ENCODE measurements at places on chromosomes 11 and 22. TPM values are rescaled to one million over a fixed set of nuclear protein-coding genes. Genes with fewer than 3 reads are reported as not detected.

DNA sequence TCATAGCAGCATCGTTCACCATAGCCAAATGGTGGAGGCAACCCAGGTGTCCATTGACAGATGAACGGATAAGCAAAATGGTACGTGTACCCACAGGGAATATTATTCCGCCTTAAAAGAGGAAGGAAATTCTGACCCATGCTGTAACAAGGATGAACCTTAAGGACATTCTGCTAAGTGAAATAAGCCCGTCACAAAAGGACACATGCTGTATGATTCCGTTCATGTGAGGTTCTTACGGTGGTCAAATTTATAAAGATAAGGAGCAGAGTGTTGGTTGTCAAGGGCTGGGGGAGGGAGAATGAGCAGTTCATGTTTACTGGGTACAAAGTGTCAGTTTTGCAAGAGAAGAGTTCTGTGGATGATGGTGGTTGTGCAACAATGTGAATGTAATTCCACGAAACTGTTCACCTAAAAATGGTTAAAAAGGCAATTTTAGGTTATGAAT is 26.3 kb downstream of the APOL1 start:
- DNase-seq, result no peak

Gene SCGB1A1
- total RNA-seq, result not detected

DNA sequence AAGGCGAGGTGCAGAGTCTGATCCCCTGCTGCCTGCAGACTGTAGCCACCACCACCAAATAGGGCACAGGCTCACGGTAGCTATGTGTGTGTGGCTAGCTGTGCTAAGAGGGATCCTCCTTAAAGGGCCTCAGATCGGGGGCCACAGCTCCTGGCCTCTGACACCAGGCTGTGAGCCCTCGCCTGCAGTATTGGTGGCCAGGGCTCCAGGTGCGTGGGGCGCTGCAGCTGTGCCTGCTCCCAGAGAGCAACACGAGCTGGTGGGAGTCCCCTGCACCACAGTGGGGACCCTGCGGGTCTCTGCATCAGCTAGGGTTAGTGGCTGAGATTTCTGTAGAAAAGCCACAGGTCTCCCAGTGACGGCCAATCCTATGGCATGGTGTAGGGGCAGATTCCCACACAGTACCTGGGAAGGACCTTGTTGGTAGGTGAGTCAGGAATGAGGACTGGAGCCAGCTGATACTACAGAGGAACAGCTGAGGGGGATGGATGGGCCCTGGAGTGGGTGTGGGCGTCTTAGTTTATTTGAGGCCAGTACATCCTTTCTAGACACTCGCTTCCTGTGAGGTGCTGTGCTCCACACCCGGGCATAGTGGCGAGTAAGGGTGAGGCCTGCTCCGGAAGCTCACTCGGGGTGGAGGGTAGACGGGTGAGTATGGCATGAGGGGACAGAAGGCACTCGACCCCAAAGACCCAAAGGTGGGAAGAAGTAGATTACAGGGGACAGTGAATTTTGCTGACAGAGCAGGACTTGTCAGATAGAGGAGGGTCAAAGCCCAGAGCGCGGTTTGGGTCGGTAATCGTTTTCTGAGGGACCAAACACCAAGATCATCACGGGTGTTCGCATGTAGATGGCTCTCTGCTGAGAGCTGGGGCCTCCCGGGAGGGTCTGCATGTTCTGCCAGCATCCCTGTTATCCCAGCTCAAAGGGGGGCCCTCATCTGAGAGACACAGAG is 212.5 kb downstream of the TBC1D22A start:
- no peak for DNase-seq

Gene FAM180B
- 0.36 TPM for total RNA-seq

- DNase-seq, result no peak
Measured at GRCh38 chr11:58621586-58622262, 741 bp upstream of the CNTF start.

Gene RGL4
- total RNA-seq, result not detected

DNA sequence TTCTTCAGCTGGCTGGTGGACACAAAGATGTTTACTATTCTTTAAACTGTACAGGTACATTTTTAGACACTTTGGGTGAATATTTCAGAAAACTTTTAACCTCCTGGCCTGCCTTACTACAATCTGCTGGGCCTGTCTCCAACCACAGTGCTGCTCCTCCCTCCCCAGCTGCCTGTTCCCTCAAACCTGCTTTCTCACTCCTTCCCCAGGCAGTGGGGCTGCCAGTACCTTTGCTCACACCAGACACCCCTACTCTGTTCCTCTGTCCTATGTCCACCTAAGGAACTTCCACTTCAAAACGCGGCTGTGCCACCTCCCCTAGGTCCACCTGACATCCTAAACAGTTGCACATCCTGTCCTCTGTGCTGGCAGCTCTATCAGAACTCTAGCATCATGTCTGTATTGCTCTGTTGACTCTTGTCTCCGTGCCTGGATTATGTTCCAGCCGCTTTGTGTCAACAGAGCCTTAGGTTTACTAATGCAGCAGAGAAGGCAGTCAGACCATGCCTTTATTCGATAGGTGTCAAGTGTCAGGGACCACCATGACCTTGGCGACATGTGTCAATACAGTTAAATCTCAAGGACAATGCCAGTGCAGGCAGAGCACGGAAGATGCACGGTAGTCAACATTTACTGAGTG is 13.4 kb downstream of the ZP1 start:
- no peak for DNase-seq

Gene CRYBA4
- total RNA-seq, result not detected

Gene POTEH
- not detected for total RNA-seq

GRCh38 chr11:68159665-68160064 is 38.5 kb upstream of the CHKA start:
- DNase-seq, result no peak

Gene WT1
- 131 TPM for total RNA-seq

Gene RBMXL2
- 0.16 TPM for total RNA-seq

Gene ROM1
- total RNA-seq, result 1.8 TPM

Gene ANO5
- total RNA-seq, result 3.9 TPM

DNA sequence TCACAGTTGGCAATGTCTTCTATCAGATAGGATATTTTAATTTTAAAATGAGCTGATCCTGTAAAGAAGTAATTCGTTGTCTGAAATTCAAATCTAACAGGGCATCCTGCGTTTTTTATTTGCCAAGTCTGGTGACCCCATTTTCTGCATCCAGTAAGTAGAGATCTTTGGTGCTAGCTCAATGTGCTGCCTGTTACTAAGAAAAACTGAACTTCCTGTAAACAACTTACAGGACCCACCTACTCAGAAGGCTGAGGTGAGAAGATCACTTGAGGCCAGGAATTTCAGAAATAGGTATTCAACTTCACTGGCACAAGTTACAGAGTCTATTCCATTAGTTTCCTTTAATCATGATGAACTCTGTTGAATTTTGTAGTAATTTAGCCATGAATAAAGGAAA is 4.0 kb downstream of the ARL14EP start:
- DNase-seq, result no peak

GRCh38 chr11:32594272-32594671 is 10.6 kb downstream of the EIF3M start:
- no peak for DNase-seq

- DNase-seq, result peak; percentile 88
Measured at GRCh38 chr11:66371627-66372415, at the start of gene SLC29A2. TSS of gene SLC29A2 (minus strand) at chr11:66371760. CDS start at chr11:66371591, 169 bp downstream.

DNA sequence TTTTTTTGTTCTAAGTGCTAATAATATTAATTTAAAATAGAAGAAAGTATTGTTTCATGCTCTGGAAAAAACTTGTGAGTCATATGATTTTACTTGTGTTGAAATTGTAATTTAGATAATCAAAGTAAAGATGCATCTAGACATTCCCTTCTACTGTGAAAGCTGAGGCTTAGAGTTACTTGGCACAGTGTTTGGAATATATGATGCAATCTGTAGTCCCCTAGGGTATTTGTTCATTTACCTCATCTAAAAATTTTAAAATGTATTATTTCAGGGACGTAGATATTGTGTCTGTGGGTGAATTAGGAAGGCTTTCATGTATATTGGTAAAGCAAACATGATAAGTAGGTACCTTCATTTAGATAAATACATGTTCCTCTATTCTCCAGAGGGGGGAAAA is 793.5 kb upstream of the CNTN5 start:
- no peak for DNase-seq

GRCh38 chr11:9069256-9069655 is 22.1 kb downstream of the SCUBE2 start:
- no peak for DNase-seq

Gene OLFML1
- total RNA-seq, result 45.3 TPM

Gene ZP1
- total RNA-seq, result 0.31 TPM

DNA sequence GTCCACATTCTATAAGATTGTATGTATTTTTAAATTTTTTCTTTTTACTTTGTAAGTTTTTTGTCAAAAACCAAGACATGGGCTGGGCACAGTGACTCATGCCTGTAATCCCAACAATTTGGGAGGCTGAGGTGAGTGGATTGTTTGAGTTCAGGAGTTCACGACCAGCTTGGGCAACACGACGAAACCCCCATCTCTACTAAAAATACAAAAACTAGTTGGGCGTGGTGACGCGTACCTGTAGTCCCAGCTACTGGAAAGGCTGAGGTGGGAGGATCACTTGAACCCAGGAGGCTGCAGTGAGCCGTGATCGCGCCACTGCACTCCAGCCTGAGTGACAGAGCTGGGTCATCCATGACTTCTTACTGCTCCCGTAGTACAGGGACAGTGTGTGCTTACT is 84.8 kb upstream of the PRDM11 start:
- DNase-seq, result no peak

Gene LIMK2
- 117 TPM for total RNA-seq

- no peak for DNase-seq
Measured at GRCh38 chr11:19838994-19839768, 126.5 kb downstream of the NAV2 start.

Gene OSBPL5
- total RNA-seq, result 37.1 TPM

DNA sequence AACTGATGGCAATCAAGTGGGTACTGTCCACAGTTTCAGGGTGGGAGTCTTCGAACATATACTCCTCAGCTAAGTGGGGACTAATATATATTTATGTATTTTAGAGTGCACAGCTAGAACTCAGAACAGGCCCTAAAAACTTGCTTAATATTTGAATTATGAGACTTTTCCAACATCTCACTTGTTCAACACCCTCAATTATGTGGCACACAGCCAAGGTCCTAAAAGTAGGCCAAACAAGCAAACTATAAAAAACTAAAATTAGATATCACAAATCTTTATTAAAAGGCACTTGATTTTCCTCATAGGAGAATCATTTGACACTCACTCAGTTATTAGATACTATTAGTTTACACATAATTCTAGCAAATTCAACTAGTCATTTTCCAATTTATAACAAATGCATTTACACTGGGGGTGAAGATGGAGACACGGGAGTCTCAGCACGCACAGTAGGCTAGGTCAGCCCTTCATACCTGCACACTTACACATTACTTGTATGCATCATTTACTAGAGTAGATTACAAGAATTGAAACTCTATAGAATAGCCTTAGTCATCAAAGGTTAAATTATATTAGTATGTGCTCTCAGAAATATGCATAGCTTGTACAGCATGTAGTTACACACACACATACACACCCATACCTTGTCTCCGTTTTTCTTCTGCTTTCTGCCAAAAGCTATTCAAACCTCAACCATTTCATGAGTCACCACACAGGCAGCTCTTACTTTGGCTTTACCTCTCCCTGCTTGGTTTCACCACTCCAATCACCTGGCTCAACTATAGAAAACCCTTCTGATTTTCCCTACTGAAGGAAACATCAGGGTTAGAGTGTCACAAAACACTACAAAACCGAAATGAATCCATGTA is 171.5 kb downstream of the SBF2 start:
- DNase-seq, result no peak

DNA sequence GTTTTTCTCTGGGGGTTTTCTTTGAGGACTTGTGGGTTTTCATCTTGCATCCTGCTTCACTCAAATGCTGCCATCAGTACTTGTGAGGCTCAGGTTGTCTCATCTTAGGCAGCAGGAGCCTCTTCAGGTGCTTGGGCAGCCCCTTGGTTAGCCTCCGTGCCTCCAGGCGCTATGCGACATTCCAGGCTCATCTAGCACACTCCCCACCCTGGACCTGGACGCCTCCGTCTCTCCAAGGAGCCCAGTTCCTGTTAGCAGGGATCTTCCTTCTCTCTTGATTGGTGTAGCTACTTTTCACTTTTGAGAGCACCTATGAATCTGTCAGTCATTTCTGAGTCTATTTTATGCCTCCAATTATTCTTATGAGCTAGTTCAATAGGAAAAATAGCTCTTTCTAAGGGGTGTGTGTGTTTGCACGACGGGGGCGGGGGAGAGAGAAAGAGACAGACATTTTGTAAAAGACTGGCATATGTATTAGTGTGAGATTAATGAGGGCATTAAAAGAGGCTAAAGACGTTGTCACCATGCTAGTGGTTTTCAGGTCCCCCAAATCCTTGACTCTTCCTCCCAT is 7.8 kb downstream of the TUBA8 start:
- no peak for DNase-seq

DNA sequence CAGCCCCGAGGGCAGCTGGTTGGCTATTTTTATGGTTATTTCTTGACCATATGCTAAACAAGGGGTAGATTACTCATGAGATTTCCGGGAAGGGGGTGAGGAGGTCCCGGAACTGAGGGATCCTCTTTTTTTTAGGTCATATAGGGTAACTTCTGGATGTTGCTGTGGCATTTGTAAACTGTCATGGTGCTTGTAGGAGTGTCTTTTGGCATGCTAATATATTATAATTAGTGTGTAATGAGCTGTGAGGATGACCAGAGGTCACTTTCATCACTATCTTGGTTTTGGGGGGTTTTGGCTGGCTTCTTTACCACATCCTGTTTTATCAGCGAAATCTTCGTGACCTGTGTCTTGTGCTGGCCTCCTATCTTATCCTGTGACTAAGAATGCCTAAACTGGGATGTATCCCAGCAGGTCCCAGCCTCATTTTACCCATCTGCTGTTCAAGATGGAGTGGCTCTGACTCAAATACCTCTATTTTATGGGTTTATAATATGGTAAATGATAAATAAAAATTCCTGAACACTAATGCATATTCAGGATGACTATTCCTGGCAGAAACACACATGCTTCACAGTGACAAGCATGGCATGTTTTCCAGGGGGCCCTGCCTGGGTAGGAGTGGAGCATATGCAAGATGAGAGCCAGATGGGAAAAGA is 11.2 kb downstream of the KREMEN1 start:
- no peak for DNase-seq

Gene TRIM51
- not detected for total RNA-seq

Gene STX3
- total RNA-seq, result 19.0 TPM

DNA sequence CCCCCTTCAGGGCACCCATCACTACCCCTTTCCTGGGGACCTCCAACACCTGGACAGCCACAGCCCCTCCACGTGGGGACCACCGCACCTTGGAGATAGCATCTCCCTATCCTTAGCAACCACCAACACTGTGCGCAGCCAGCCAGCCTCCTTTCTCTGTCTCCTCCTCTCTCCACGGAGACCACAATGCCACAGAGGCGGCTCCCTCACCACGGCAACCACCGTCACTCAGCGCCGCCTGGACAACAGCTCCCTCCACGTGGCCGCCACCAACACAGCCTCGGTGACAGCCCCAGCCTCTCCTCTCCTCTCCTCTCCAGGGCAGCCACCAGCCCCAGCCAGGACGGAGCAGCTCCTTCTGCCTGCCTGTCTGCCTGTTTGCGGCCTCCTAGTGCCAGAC is 10.5 kb downstream of the ELFN2 start:
- no peak for DNase-seq

DNA sequence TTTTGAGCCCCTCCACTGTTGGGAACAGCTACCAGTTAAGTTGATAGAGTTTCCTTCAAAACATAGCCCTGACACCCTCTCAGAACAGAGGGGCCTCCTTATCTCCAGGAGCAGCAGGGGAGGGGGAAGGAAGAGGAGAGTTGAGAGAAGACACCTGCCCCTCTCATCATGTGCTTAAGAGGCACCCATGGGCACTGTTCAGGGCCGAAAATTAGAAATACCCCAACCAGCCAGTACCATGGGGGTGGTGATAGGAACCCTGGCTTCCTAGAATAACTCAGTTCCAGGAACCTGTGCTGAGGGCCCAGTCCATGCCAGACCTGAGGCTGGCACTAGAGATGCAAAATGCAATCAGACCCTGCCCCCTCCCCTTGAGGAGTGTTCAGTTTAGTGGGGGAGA is 9.3 kb upstream of the GDPD5 start:
- no peak for DNase-seq
